ENCODE measurements at places on chromosomes 6 and 20. TPM values are rescaled to one million over a fixed set of nuclear protein-coding genes. Genes with fewer than 3 reads are reported as not detected.

- no peak for DNase-seq
These were observed 144.1 kb downstream of the SMAP1 start for GRCh38 chr6:70811788-70812187.

DNA sequence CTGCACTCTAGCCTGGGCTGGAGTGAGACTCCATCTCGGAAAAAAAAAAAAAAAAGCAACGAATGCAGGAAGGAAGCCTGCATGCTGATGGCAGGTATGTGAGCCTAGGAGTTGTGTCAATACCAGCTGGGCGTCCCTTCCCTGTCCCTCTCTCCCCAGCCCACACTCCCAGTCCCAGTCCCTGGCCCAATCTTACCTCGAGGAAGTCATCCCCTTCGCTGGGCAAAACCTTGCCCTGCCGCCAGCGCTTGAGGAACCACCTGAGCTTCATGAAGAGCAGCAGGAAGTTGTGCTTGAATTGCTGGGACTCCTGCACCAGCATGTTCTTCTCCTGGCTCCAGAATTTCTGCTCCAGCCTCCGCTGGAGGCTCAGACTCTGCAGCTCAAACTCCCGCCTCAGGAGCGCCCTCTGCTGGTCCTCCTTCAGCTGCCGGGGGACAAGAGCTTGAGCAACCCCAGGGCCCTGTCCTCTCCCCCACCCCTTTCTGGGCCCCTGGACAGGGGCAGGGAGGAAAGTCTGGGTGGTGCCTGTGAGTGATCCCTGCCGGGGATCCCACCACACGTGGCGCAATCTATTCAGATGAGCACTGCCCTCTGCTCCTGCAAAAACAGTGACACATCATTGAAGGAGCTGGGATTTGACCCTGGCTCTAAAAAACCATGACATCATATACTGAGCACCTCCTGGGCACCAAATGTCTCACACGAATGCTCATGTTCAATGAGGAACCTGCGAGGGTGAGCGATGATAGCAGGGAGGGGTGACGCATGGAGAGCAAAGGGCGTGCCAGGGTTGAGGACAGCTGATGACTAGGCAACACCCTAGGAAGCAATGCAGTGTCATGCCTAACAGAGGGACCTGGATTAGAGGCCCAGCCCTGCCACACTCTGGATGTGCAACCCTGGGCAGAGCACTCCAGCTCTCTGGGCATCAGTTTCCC lies 35.0 kb upstream of the DSN1 start:
- peak; percentile 33 for DNase-seq

- DNase-seq = no peak
These were observed 527.6 kb downstream of the CDKAL1 start for GRCh38 chr6:21061892-21062291.

Gene HLA-DQA1
- polyA plus RNA-seq = 2.1 TPM

- DNase-seq = no peak
These were observed 78.0 kb upstream of the TMEM181 start for GRCh38 chr6:158481690-158482473.

- DNase-seq = peak; percentile 57
These were observed 100.9 kb upstream of the PRDM1 start for GRCh38 chr6:105985098-105985815.

Gene KCNG1
- polyA plus RNA-seq = 0.61 TPM

Gene DOK5
- 33.3 TPM for polyA plus RNA-seq

Gene SMOC2
- 109 TPM for polyA plus RNA-seq

GRCh38 chr6:25318589-25318988 lies 39.4 kb downstream of the CARMIL1 start:
- DNase-seq = no peak

DNA sequence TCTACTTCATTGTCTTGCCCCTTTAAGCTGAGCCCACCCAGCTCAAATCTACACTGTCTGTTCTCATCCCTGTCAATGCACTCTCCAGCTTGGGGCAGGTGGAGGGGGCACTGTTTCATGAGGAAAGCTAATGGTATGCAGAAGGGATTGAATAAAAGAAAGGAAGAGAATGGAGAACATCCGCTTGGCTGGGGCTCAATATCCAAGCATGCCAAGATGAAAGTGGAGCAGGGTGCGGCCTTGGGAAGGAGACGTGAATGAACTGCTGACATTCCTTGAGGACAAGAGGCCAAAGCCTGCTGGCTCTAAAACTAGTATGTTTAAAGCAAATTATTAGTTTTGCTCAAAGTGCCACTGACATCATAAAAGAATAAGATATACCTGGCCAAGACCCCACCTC lies 24.2 kb downstream of the AKAP12 start:
- DNase-seq = peak; percentile 86

DNA sequence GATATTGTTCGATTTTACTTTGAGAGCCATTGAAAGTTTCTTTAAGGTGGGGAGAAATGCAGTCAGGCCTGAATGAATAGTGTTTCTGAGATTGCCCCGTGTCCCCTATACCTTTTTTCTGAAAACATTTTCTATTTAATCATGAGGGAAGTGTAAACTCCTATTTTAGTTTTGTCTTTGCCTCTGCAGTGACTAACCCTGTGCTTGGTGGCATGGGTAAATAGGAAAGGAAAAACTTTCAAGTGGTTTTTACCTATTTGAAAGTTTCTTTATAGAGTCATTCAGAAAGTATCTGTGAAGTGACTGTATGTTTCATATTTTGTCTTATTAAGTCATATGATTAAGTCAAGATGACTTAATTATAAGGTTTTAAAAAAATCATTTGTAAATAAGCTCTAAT lies 14.5 kb downstream of the SNRNP48 start:
- no peak for DNase-seq

GRCh38 chr6:17831135-17831534 lies 124.4 kb upstream of the NUP153 start:
- DNase-seq = peak; percentile 74

GRCh38 chr6:91240878-91241603 lies 654.2 kb upstream of the MAP3K7 start:
- no peak for DNase-seq

DNA sequence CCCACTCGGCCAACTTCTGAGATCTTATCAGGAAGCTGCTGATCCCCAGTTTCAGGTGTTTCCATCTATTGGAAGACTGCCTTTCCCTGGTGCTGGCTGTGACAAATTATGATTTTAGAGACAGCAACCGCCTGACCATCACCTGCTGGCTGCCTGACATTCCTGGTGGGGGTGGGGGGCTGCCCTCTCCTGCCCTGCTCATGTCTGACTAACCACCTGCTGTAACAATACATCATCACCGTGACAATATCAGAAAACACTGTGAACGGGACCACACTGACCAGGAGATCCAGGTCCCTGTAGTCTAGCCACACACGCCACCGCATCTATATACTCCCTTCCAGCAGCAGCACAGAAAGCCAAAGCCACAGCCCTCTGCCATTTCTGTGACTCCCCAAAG lies 537.5 kb downstream of the QKI start:
- DNase-seq = no peak

DNA sequence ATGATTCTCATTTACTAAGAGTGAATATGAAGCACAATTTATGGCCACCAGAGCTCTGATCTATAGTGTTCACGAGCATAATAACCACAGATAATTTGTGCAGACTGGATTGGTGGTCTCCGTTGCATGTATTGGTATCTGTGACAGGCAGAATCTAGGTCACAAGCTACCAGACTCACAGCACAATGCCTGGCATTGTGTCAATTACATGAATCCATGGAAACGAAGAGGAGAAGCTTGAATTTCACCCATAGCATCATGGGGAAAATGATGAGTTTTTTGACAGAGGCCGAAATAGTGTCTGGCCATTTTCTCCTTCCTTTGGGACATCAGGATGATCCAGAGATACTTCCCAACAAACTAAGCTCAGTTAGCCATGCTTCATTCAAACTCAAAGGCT lies 52.3 kb upstream of the TMEM170B start:
- no peak for DNase-seq

- DNase-seq = no peak
These were observed 15.5 kb downstream of the TMEM151B start for GRCh38 chr6:44285552-44286284.

- DNase-seq = no peak
These were observed 115.6 kb upstream of the ADGRF1 start for GRCh38 chr6:47157653-47158219.

GRCh38 chr6:121686611-121687023 lies 251.2 kb downstream of the GJA1 start:
- peak; percentile 12 for DNase-seq

DNA sequence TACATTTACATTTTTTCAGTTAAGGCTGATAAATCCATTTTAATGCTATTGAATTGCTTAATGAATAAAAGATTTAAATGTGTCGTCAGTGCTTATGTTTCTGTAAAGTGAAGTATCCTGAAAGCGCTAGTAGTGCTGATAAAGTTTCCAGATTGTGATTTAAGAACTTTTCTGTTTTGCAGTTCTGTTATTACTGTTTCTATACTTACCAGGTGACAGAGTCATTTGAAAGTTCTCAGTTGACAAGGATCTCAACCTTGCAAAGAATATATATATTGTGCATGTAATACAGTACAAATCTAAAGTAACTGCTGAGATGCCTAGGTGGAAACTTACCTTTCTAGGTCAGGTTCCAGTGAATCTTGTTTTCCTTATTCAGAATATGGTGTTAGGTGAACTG lies 201.8 kb downstream of the ARID1B start:
- no peak for DNase-seq

- no peak for DNase-seq
These were observed 79.6 kb downstream of the CDH22 start for GRCh38 chr20:46228670-46229069.

Gene PLA2G7
- polyA plus RNA-seq = 1.1 TPM

DNA sequence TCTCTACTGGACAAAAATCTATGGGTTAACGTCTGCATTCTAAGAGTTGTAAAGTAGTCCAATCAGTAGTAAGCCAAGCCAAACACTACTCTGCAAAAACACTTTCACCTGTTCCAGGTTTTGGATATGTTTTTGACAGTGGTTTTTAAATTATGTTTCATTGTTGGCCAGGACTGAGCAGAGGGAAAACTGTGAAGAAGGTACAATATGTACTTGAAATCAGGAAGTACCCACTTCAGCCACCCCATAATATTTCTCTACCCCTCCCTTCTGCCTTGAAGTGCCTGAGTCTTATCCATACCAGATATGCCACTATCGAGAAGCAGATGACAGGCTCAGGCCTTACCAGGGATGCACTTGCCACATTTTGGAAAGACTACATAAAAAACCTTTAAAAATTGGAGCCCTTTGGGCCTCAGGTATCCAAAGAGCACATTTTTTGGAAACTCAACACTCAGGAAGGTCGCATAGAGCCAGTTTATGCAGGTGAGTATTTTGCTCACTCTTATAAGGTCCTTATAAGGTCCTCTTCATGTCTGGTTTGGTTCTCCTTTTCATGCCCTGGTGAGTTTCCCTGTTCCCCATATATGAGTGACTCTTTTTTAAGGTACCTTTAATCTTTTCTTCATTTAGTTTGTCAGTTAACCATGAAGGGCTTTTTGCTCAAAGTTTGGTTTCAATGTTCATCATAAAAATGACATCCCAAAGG lies 859.3 kb upstream of the FLRT3 start:
- peak; percentile 51 for DNase-seq

- no peak for DNase-seq
These were observed 30.7 kb upstream of the NANP start for GRCh38 chr20:25654487-25654886.

- DNase-seq = no peak
These were observed at the start of gene SPINT3 for GRCh38 chr20:45515147-45515913. SPINT3 (minus strand) TSS chr20:45515622; CDS start chr20:45515608, 14 bp downstream.

DNA sequence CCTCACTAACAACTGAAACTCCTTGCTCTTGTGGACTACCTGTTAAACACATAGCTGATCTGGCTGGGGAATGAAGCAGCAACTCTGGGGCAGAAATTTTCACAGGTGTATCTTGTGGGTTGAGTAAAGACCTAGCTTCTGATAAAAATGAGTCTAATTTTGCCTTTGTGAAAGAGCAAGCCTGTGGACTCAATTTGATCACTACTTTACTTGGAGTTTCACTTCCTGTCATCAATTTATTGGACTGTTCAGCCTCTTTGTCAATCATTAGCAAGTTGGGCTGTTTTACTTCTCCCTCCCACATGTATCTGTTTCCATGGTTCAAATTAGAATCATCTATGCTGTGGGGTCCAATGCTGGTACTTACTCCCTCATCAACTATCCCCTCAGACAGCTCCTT lies 29.6 kb upstream of the CRIP3 start:
- no peak for DNase-seq

GRCh38 chr6:134774201-134774638 lies 175.7 kb downstream of the ALDH8A1 start:
- DNase-seq = no peak

Gene ADGB
- polyA plus RNA-seq = not detected

Gene MRPS10
- 32.1 TPM for polyA plus RNA-seq

Gene BACH2
- polyA plus RNA-seq = 5.8 TPM

- no peak for DNase-seq
These were observed 36.9 kb upstream of the SUMO4 start for GRCh38 chr6:149363154-149363553.

GRCh38 chr6:15498640-15499039 lies 164.2 kb downstream of the DTNBP1 start:
- no peak for DNase-seq

Gene SYCP2L
- polyA plus RNA-seq = 1.8 TPM

DNA sequence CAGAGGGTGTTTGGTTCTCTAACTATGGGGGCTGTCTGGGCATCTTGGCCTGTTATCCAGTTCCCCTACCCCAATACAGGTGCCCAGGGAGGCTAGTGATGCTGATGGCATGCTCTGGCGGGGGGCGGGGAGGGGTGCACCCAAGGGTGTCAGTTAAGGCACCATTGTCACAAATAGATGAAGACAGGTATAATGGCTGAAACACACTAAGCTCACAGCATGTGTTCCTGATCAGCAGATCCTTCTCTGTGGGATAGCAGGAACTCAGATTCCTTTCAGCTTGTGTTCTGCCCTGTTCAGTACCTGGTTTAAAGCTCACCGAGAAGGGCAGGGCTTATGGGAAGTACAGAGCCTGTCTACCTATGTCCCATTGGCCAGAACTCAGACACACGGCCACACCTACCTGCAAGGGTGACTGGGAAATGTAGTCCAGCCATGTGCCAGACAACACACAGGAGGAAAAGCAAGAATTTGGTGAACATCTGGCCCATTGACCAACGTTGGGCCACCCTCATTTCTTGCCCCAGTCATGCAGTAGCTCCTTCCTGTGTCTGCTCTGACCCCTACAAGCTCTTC lies 3.4 kb upstream of the RSPO4 start:
- DNase-seq = no peak

- DNase-seq = peak; percentile 84
These were observed 72.7 kb downstream of the TRAM2 start for GRCh38 chr6:52503851-52504781.

- DNase-seq = no peak
These were observed 105.0 kb downstream of the OLIG3 start for GRCh38 chr6:137389150-137389704.

- DNase-seq = no peak
These were observed 169.9 kb upstream of the HDDC2 start for GRCh38 chr6:125471667-125472066.

DNA sequence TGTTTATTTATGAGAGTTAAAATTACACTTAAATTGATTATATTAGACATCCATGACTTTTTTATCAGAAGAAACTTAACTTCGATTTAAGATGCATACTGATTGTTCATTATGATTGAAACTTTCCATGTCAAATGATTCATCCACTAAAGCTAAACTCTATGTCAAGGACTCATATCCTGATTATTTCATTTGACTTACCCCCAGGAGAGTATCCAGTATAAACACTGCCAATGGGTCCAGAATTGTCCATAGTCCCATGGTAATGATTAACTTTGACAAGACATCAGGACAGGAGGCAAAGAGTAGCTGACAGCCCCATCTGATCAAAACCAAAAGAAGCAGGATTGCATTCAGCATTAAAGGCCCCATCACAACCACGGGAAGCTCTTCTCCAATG lies 709.9 kb downstream of the TFAP2A start:
- no peak for DNase-seq

Gene CST2
- not detected for polyA plus RNA-seq

Gene TCP11
- polyA plus RNA-seq = 0.29 TPM

- no peak for DNase-seq
These were observed 24.3 kb downstream of the NTSR1 start for GRCh38 chr20:62732842-62733525.
